Vagina (tissue), 2 donors: ENCODE measurements at places on chromosomes 7 and 10. TPM values are rescaled to one million over a fixed set of nuclear protein-coding genes. Genes with fewer than 3 reads are reported as not detected.
A peak's percentile ranks its signal among the peaks of the same experiment; 100 is the strongest.

- H3K4me3 ChIP-seq: no peak overlapping the region
- H3K27me3 ChIP-seq: no peaks in the 10 kb centered on the region
- no peaks in the 10 kb centered on the region for H3K36me3 ChIP-seq
- H3K27ac ChIP-seq: no peak overlapping the region
Observed at GRCh38 chr7:106590209-106590816, 70.6 kb downstream of the CCDC71L start.

DNA sequence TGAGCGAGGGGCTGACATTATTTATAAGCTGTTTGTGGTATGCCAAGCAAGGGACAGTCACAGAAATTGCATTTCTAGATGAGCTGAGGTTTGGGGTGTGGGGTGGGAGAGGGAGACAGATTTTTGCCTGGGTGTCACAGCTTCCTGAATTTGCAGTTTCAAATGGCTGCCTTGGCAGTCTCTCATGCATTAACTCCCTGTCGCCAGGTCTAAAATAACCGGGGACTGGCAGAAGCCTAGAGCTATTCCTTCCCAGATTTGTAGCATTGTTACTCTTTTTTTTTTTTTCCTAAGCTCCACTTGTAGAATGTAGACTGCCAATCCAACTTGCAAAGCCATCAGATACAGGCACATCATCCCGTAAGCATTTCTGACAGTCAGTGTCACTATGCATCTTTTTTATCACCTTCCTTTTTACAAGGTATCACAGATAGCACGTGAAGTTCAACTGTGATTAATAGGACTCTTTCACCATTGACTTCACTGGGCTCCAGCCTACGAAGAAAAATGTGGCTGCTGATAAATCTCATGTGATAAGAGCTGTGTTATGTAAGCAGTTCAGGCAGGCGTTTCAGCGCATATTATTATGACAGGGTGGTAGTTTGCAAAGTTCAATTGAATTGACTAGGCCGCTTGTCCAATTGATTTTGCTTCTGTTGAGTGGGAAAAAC lies 130.7 kb upstream of the CELF2 start:
- DNase-seq: no peak
- H3K4me3 ChIP-seq: no peak overlapping the region
- H3K27me3 ChIP-seq: no peaks in the 10 kb centered on the region
- H3K27ac ChIP-seq: no peak overlapping the region
- H3K36me3 ChIP-seq: no peaks in the 10 kb centered on the region
- no peaks in the 10 kb centered on the region for H3K4me1 ChIP-seq

- DNase-seq: no peak
- H3K4me1 ChIP-seq: peaks cover 60% of the 10 kb centered on the region
- no peaks in the 10 kb centered on the region for H3K27me3 ChIP-seq
- no peak overlapping the region for H3K27ac ChIP-seq
- H3K36me3 ChIP-seq: no peaks in the 10 kb centered on the region
- H3K4me3 ChIP-seq: no peak overlapping the region
Observed at GRCh38 chr10:34711500-34711899, 103.6 kb downstream of the PARD3 start.

GRCh38 chr7:3188946-3189345 lies 112.1 kb upstream of the SDK1 start:
- H3K27ac ChIP-seq: no peak overlapping the region
- H3K4me1 ChIP-seq: no peaks in the 10 kb centered on the region
- H3K36me3 ChIP-seq: no peaks in the 10 kb centered on the region
- no peaks in the 10 kb centered on the region for H3K27me3 ChIP-seq
- no peak overlapping the region for H3K4me3 ChIP-seq

DNA sequence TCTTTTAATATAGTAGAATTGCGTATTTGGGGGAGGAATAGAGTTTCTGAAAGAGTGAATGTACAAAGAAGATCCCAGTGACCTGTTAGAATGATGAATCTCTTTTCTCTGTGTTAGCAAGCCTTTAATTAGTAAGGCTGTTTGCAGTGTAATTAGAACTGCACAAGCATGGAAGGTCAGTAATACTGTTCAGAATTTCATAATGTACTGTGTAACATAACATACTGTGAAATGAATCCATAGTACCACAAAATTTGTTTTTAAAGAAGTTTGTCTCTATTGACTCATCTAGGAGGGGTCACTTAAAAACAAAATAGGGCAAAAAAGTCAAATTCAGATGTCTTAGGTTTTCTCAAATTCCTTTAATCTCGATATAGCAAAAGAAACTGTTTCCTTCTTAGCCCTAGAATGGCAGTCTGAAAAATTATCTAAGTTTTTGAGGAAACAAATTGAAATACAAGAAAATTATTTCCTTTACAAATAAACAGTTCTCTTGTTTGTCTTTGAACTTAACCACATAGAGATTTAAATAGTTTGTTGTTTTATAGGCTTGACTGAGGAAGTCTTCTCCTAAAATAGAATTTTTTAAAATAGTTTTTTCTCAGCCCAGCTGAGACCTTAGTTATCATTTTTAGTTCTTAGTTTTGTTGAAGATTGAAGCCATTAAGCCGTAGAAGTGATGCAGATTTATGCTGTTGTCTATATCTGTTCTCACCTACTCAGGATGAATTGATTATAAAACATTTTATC lies 12.5 kb downstream of the ADK start:
- peaks cover 14% of the 10 kb centered on the region for H3K4me1 ChIP-seq
- H3K36me3 ChIP-seq: no peaks in the 10 kb centered on the region
- no peaks in the 10 kb centered on the region for H3K27me3 ChIP-seq
- DNase-seq: no peak
- no peak overlapping the region for H3K4me3 ChIP-seq

- no peaks in the 10 kb centered on the region for H3K27me3 ChIP-seq
- DNase-seq: no peak
- H3K4me1 ChIP-seq: no peaks in the 10 kb centered on the region
Observed at GRCh38 chr10:131363416-131363815, 51.9 kb upstream of the TCERG1L start.

DNA sequence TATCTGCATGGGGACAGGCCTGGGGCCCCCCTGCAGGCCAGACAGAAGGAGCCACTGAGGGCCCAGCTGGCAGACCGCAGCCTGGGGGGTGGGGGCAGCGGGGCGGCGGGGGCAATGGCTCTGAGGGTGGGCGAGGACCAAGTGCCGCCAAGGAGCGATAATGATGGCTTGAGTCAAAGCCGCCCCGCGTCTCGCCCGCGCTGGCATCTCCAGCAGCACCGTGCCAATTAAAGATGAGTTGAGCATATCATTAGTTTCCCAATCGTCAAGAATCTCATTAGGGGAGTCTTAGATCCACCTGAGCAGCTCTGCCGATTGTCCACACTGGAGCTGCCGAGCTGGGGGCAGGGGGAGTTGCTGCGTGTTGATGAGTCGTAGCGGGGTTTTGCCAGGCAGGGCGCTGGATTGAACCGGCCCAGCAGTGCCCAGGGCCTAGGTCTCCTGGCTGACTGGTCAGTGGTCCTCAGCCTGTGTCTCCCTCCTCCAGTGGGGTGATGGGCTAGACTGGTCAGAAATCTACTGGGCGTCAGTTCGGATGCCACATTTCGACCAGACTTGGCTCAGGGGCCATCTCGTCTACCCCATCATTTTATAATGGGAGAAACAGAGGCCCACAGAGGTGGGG lies 41.0 kb upstream of the PSMG3 start:
- no peak overlapping the region for H3K4me3 ChIP-seq
- H3K4me1 ChIP-seq: no peaks in the 10 kb centered on the region
- no peaks in the 10 kb centered on the region for H3K27me3 ChIP-seq
- DNase-seq: no peak
- H3K36me3 ChIP-seq: no peaks in the 10 kb centered on the region

The EBLN1 gene
- not detected for total RNA-seq

GRCh38 chr10:35166607-35167006 lies 40.0 kb downstream of the CREM start:
- no peaks in the 10 kb centered on the region for H3K36me3 ChIP-seq
- DNase-seq: no peak
- H3K4me1 ChIP-seq: no peaks in the 10 kb centered on the region
- H3K27me3 ChIP-seq: no peaks in the 10 kb centered on the region

DNA sequence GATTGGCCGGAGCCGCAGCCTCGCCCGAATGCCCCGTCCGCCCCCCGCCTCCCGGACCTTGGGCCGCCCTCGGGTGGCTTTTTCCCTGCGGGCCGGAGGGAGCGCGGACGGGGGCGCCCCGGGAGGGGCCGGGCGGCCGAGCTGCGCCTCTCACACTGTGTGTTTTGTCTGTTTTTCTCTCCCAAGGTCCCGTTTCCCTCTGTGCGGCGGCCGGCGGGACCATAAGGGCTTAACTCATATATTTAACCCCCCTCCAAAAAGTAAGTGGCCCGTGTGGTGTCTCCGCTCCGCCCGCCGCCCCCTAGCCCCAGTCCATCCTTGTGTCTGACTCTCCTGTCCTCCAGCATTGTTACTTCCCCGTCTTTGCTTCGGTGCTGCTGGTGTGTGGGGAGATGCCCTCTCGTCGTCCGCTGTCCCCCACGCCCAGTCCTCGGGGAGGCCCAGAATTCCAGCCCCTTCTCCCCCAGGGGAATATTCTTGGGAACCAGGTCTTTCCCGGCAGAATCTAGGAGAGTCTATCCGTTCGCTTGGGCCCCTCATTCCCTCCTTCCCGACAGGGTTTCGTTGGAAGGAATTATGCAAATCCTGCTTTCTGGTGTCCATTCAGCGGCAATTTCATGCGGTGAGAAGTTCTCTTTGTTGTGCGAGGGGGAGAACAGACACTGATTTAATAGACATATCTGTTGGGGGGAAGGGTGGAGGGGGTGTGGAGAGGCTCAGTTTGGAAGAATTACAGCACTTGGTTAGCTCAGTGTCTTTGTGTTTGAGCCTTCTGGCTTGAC lies 1.3 kb downstream of the LCOR start:
- H3K4me1 ChIP-seq: peaks cover 48% of the 10 kb centered on the region
- H3K27ac ChIP-seq: peak overlapping the region; percentile 97
- no peak for DNase-seq

DNA sequence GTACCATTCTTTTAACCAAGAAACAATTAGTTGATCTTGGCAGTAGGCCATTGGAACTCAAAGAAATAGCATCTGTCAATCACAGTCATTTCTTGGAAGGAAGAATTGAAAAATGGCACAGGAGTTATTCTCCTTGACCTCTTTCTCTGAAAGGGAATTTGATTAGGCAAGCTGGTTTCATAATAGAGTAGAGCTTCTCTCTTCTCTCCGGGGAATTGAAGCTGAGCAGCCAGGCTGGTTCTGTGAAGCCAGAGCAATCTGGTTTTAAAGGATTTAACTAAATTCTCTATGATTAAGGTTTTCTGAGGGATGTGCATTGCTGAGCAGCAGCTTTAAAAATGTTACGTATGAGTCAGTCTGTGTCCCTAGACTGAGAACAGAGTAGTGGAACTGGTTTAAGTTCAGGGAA lies 70.2 kb downstream of the AHCYL2 start:
- no peaks in the 10 kb centered on the region for H3K36me3 ChIP-seq
- no peak overlapping the region for H3K4me3 ChIP-seq

GRCh38 chr10:70967591-70968587 lies 79.5 kb upstream of the PCBD1 start:
- H3K27me3 ChIP-seq: no peaks in the 10 kb centered on the region
- H3K27ac ChIP-seq: no peak overlapping the region
- H3K36me3 ChIP-seq: no peaks in the 10 kb centered on the region
- H3K4me3 ChIP-seq: no peak overlapping the region
- DNase-seq: no peak

DNA sequence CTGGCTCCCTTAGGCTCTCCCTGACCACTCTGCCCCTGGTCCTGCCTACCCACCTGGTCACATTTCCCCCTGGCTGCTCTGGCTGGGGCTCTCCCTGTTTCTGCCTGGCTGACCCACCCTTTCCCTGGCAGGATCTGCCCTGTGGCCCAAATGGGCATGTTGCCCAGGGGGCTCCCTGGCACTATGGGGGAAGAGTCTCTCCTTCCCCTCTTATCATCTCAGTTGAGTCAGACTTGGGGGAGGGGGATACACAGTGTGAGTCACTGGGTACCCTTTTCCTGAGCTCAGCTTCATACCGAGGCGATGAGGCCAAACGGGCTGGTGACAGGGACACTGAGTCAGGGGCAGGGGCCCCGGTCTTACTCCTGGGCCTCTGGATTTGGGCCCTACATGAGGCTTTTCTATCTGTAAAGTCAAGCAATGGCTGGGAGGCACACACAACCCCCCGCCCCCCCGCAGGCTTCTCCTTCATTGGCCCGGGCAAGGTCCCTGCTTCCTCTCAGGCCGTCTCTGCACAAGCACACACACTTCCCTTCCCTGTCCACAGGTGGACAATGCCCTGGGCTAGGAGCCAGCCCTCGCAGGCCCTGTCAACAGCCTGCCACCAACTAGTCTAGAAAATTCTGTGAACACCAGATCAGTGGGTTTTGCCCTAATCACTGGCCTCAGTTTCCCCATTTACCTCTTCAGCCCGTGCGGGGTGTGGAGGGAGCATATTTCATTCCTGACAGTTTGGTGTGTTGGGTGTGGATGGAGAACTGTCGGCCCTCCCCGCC lies 627 bp upstream of the FLNC start:
- peak overlapping the region; percentile 85 for H3K27ac ChIP-seq
- no peaks in the 10 kb centered on the region for H3K36me3 ChIP-seq
- H3K4me3 ChIP-seq: peak overlapping the region; percentile 64
- peaks cover 48% of the 10 kb centered on the region for H3K4me1 ChIP-seq

The KAT6B gene
- 59.2 TPM for total RNA-seq

The LRRC61 gene
- 14.0 TPM for total RNA-seq

DNA sequence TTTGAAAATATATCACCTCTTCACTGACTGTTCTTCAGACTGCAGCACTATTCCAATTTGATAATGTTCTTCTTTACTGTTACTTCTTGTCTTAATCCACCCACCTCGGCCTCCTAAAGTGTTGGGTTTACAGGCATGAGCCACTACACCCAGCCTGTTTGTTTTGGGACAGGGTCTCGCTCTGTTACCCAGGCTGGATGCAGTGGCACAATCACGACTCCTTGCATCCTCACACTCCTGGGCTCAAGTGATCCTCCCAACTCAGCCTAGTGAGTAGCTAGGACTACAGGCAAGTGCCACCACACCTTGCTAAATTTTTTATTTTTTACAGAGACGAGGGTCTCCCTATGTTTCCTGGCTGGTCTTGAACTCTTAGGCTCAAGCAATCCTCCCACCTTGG lies 77.9 kb downstream of the NDUFB2 start:
- no peak overlapping the region for H3K4me3 ChIP-seq
- H3K27ac ChIP-seq: no peak overlapping the region
- no peaks in the 10 kb centered on the region for H3K27me3 ChIP-seq
- no peaks in the 10 kb centered on the region for H3K4me1 ChIP-seq
- no peaks in the 10 kb centered on the region for H3K36me3 ChIP-seq
- DNase-seq: no peak

DNA sequence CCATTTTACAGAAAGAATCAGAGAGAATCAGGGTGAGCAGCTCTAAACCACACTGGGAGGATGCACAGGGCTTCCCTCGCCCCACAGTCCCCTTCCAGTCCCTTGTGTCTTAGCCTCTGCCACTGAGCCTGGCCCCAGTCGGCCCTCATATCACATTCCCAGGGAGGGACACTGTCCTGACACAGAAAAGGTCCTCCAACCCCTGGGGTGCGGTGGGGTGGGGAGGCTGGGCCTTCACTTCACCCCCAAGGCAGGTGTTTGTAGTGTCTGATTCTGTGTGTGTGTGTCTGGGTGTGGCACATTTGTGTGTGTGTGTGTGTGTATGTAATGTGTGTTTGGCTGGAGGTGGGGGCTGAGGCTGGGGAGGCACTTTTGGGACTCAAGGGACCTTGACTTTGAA lies 1.8 kb upstream of the KCP start:
- H3K27ac ChIP-seq: no peak overlapping the region
- H3K4me1 ChIP-seq: peaks cover 30% of the 10 kb centered on the region
- no peaks in the 10 kb centered on the region for H3K36me3 ChIP-seq

The GRM3 gene
- total RNA-seq: not detected
